ENCODE measurements at places on chromosomes 4 and X. TPM values are rescaled to one million over a fixed set of nuclear protein-coding genes. Genes with fewer than 3 reads are reported as not detected.

- DNase-seq, result no peak
Observed at GRCh38 chrX:9878146-9878820, 88.9 kb upstream of the CLDN34 start.

DNA sequence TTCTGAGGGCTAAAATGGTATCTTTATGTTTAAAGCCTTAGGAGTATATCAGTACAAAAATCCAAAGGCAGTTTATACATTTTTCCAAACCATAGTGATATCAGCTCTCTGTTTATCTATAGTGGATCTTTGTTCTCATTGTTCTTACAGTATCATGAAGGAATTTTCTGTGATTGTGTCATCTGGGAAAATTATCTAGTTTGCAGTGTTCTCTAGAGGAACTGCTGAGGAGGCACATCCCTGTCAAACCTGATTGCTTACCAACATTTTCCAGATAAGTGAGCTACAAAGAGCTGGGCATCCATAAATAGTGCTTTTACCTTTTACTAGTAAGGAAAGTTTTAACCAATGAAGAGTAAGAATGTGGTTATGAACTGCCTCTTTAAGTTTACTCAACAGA lies 44.9 kb upstream of the SLC25A31 start:
- no peak for DNase-seq

ARMCX1 gene
- total RNA-seq, result 120 TPM

HTRA3 gene
- total RNA-seq, result 0.82 TPM

STK26 gene
- total RNA-seq, result 0.82 TPM

MXRA5 gene
- 0.82 TPM for total RNA-seq

TCEAL2 gene
- 33.4 TPM for total RNA-seq
